ENCODE measurements at places on chromosomes 1 and 21.

DNA sequence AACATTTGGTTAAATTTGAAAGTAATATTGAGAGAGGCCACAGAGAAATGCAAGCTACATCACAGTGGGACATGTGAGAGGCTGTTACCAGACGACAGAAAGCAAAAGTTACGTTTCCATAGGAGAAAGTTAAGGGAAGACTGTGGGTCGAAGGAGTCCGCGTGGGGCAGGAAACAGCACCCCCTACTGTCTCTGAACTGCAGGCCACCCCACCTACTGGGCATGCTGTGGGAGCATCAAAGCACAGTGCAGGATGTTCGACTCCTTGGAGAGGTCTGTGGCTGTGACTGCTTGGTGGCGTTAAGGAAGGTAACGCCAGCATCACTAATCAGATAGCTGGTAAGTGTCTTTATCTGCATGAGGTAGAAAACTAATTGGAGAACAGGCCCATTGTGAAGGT, 123.9 kb downstream of the PTBP2 start:
- DNase-seq: no peak

DNA sequence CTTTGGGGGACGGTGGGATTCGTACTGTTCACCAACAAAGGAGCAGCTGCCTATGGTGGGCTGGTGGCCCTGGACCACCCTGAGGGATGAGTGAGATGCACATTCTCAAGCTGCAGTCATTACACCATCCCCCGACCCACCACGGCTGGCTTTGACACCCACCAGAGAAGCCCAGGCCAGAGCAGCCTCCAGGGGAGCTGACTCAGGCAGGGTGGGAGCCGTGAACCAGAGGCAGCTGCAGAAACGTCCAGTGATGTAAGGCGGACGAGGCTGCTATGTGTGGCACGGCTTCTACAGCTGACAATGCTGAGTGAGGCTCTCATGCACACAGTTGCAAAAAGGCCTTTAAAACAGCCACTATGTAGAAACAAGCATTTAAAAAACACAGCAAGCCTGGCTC, 40.1 kb downstream of the CHAF1B start:
- DNase-seq: no peak

GRCh38 chr1:17277511-17278159, 28.7 kb downstream of the PADI3 start:
- no peak for DNase-seq

- DNase-seq: no peak
These were observed 71.9 kb upstream of the USP24 start for GRCh38 chr1:55286856-55287602.

DNA sequence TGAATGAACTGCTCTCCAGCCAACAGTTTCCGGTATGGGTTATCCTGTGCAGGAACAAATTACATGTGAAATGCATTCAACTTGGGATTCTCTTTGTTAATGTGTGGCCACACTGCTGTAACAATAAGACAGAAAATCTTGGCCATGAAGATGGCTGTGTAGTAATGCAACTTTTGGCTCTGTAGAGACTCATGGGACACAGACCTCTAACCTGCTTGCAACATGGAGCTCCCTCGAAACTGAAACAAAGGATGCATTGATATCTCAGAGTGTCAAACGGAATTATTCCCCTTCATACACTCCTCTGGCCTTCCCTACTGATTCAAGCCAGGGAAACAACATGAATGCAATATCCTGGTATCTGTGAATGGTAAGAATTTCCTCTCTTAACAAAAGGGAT, 559.3 kb upstream of the ZRANB2 start:
- DNase-seq: no peak

GRCh38 chr1:200535605-200536004, 84.9 kb downstream of the KIF14 start:
- DNase-seq: no peak

DNA sequence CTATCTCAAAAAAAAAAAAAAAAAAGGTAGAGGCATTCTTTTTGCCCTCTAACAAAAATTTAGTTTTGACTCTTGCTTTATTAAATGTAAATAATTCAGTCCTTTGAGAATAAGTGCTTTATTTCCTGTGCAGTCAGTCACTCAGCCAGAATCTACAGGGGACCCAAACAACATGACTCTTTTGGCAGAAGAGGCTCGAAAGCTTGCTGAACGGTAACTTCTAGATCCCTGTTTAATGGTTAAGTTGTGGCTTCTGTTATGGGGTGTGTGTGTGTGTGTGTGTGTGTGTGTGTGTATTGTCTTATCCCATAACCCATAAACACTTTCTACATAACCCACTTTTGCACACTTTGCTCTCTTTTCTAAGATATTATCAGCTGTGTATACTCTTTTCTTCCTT, 54.9 kb upstream of the LAMC2 start:
- DNase-seq: no peak

DNA sequence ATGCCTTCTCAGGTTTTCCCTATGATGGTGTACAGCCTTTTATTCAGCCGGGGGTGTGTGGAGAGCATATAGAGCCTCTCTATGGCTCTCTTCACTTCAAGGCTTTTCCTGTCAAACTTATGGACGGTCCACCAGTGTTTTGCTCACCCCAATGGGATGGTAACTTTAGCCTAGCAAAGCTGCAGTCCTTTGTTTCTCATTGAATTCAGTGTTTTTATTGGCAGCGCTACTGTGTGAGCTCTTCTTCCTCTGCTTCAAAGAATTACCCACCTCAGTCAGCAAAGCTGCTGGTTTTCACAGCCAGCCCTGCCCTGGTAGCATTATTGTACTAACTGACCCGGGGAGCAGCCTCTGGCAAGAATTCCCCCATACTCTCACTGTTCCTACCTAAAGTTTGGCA, 145.3 kb upstream of the RRP15 start:
- DNase-seq: no peak

DNA sequence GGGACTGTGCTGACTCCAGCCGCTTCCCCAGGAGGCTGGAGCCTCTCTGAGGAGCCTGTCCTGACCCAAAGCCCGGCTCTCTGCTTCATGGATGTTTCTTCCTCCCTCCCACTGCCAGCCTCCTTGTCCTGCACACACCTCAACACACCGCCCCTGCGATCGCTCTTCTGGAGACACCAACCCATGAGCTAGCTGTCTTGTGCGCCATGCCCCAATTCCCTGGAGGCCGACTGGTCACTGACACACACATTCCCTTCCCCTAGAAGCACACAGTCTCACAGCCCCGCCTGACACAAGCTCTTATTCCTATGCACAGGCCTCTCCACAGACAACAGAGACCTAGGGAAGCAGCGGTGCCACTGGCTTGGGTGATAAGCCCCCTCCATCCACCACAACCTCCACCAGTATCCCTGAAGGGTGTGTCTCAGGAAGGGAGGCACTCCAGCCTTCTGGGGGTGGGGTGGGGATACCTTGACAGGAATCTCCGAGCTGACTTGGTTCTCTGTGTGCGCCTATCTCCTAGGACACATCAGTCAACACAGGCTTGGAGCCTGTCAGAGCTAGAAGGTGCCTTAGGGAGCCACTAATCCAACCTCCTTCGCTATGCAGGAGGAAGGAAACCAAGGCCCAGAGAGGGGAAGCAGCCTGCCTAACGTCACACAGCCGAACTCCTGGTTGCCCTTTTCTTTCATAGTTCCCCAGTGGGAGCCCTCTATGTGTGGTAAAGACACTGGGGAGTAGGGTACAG, 31.1 kb downstream of the AHDC1 start:
- DNase-seq: no peak

GRCh38 chr1:18470671-18471355, 9.9 kb upstream of the KLHDC7A start:
- DNase-seq: no peak
